Endodermal cell (in vitro differentiated cells): ENCODE measurements at places on chromosomes 7 and 10.
A peak's percentile ranks its signal among the peaks of the same experiment; 100 is the strongest.

GRCh38 chr10:46551701-46552525 is 4.5 kb downstream of the GPRIN2 start:
- peaks cover 16% of the 10 kb centered on the region for H3K27me3 ChIP-seq
- H3K27ac ChIP-seq = no peak overlapping the region
- no peaks in the 10 kb centered on the region for H3K36me3 ChIP-seq
- DNase-seq = peak; percentile 43

- no peak for DNase-seq
- H3K36me3 ChIP-seq = no peaks in the 10 kb centered on the region
- H3K4me3 ChIP-seq = no peak overlapping the region
- no peaks in the 10 kb centered on the region for H3K4me1 ChIP-seq
- H3K27me3 ChIP-seq = peaks cover 5% of the 10 kb centered on the region
Observed at GRCh38 chr7:43576241-43576640, 6.7 kb upstream of the STK17A start.

DNA sequence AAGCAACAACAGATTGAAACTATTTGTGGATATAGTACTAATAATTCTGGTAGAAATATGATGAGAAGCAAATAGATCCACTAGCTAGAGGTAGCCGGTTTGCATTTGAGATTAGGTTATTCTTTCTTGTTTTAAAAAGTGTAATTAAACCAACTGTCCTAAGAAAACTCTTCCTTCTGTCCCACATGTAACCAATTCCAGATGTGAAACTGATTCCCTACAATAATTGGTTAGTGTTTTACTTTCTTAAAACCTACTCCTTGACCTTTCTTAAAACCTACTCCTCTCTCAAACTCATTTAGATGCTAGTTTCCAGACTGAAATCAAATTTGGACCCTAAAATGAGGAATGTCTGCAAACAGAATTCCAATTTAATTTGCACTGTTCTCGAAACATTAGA is 521.5 kb downstream of the SUGCT start:
- H3K36me3 ChIP-seq = no peaks in the 10 kb centered on the region
- H3K4me1 ChIP-seq = peaks cover 4% of the 10 kb centered on the region
- no peak overlapping the region for H3K27ac ChIP-seq
- H3K4me3 ChIP-seq = no peak overlapping the region
- DNase-seq = no peak

DNA sequence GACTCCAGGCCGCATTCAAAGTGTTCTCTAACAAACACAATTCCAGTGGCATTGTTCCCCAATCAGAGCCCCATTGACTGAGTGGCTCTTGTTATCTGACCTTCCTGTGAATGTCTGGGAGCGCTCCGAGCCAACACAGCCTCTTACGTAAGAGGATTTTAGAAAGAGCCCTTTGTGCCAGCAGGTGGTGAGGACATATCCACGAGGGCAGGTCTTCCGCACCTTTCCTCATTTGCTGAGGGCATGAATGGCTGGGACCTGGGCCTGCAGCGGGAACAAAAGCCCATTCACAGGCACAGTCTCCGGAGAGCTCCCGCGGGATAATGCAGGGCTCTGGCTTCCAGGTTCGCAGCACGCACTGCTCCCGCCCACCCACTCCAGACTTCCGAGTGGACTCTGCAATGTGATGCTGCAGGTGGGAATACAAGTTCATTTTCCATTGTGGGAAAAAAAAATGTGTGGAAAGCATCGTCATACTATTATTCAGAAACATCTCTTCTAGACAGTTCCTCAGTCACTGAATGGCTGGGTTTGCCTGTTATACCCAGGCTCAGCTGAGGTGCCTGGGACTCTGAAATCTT is 295.0 kb upstream of the IGFBP3 start:
- H3K36me3 ChIP-seq = no peaks in the 10 kb centered on the region
- H3K4me3 ChIP-seq = peak overlapping the region; percentile 17
- peak; percentile 76 for DNase-seq
- H3K4me1 ChIP-seq = peaks cover 7% of the 10 kb centered on the region
- H3K27ac ChIP-seq = peak overlapping the region; percentile 44
- H3K27me3 ChIP-seq = no peaks in the 10 kb centered on the region

DNA sequence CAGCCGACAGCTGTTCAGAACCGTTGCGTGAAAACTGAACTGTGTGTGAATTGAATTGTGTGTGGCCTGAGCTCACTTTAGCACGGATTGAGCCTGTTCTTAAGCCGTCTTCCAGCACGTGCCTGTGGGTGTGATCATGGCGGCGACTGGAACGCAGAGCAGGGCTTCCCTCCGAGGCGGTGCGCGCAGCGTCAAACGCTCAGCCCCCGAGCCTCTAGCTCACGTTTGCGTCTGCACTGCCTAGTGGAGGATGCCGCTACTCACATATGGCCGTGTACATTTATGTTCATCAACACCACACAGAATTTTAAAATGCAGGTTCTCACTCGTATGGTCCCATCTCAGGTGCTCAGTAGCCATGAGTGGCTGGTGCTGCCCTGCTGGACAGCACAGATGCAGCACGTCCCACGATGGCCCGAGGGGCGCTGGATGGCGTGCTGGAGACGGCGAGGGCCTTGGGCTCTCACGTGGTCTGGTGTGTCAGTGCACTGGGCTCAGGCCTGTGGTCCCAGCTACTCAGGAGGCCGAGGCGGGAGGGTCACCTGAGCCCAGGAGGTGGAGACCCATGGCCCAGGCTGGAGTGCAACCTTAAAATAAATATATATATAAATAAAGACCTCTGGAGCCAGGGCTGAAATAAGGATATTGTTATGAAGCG is 22.0 kb downstream of the SUN1 start:
- H3K4me1 ChIP-seq = no peaks in the 10 kb centered on the region
- H3K36me3 ChIP-seq = peaks cover 75% of the 10 kb centered on the region
- H3K4me3 ChIP-seq = no peak overlapping the region
- no peaks in the 10 kb centered on the region for H3K27me3 ChIP-seq
- H3K27ac ChIP-seq = no peak overlapping the region
